Activated CD8-positive, alpha-beta T cell treated with anti-CD3 and anti-CD28 coated beads for 36 hours (primary cell): ENCODE measurements at places on chromosomes 2 and 18.

DNA sequence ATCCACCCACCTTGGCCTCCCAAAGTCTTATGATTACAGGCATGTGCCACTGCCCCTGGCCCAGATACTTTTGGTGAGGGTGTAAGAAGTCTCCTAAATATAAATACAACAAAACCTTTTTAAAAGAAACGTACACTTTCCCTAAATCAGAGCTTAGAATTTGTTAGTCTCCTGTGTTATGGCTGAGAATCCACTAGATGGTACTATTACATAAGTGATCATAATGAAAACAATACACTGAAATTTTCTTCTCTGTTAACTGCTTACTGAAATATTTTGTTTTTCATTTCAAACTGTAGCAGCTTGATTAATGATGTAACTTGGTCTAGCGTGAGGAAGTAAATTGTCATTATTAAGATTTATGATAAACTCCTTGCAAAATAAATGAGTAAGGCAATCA is 74.8 kb upstream of the FAM98A start:
- DNase-seq, result no peak

GRCh38 chr2:54609647-54610046 is 113.8 kb upstream of the EML6 start:
- no peak for DNase-seq

- peak; percentile 81 for DNase-seq
Observed at GRCh38 chr18:62526098-62527025, 3.5 kb downstream of the ZCCHC2 start.

DNA sequence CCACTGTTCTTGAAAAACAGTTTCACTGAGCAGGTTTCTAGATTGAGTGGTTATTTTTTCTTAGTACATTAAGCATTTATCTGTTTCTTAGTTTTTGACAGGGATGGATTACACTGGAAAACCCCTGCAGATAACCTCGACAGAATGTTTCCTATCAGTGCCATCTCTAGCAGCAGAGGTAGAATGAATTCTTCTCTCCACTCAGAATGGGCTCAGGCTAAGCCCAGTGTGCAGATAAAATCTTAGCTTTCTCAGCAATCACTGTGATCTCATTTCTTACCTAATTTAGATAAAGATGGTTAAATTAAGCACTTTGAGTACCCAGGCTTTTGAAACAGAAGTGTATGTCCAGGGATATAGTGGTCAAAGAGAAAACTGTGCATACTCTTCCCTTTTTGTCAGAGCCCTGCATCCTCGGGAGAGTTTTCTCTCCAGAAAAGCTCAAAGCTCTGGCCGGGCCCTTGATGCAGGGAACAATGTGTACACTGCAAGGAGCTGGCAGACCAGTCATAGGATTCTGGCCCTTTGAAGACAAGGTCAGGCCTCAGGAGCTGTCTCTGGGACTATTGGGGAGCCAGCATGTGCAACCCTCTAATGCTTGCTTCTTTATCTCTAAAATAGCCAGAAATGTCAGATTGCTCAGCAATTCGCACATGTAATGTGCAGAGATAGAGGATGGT is 10.6 kb upstream of the AKAIN1 start:
- DNase-seq, result no peak

DNA sequence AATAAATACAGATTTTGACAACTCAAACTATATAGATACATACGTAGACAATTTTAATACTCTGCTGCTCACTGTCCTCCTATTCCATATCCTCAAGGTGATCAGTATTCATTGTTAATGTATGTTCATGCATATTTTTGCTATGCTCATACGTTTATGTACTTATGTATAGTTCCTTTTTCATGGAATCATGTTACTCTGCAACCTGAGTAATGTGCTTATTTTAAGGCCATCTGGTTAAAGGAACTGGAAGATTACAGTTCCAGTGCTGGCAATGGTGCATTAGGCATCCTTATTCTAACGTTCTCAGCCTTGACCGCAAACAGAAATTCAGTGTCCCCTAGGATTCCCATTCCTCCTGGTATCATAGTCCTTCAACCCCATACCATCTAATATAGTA is 385.0 kb upstream of the TNP1 start:
- no peak for DNase-seq

DNA sequence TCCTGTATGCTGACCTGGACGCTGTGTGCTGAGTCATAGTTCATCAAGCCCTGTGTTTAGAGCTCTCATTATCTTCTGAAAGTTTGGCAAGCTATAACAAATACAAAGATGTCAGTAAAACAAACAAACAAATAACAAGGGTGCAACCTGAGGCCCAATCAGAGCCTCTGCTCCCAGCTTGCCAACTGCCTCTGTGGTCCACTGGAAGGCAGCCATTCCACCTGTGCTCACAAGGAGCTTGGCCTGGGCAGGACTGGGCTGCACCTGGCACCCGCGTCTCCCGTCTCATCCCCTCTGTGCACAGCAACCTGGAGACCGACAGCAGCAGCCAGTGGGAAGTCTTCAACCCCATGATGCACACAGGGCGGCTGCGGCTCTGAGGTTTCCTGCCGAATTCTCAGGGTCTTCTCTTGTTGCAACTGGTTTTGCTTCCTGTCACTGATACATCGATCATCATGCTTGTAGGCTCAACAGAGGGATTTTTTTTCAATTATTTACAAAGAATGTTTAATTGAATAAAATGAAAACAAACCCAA is 97.8 kb downstream of the TMEM18 start:
- DNase-seq, result no peak

DNA sequence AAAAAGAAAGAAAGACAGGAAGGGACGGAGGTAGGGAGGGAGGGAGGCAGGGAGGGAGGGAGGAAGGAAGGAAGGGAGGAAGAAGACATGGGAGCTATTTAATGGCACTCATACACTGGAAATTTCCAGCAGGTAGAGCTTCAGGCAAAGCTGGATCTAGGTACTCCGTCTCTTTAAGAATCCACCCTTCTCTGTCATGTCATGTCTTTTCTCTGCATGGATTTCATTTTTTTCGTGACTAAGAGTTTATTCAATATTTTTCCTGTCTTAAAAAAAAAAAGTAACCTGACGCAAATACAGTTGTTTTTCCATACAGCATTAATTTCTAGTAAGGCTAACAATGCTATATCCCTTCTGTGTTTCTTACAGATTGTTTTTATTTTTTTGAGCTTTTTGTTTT is 56.3 kb upstream of the MCFD2 start:
- no peak for DNase-seq

DNA sequence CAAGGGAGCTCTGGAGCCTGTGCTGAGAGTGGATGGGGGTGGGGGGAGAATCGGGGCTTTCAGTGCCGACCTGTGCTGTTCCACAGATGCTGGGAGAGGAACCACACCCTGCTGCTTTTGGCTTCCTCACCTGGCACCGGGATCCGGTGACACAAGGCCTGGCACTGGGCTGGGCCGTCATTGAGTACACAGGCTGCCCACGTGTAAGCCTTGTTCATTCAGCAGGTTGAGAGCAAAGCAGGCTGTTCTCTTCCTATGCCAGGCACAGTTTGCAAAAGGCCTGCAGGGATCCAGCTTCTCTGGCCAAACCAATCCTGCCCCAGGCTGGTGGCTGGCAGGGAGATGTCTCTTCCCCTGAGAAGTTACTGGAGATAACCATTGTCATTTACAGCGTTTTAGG is 17.1 kb downstream of the TRIB2 start:
- DNase-seq, result no peak

- DNase-seq, result no peak
Observed at GRCh38 chr18:56393870-56394269, 244.5 kb downstream of the TXNL1 start.

DNA sequence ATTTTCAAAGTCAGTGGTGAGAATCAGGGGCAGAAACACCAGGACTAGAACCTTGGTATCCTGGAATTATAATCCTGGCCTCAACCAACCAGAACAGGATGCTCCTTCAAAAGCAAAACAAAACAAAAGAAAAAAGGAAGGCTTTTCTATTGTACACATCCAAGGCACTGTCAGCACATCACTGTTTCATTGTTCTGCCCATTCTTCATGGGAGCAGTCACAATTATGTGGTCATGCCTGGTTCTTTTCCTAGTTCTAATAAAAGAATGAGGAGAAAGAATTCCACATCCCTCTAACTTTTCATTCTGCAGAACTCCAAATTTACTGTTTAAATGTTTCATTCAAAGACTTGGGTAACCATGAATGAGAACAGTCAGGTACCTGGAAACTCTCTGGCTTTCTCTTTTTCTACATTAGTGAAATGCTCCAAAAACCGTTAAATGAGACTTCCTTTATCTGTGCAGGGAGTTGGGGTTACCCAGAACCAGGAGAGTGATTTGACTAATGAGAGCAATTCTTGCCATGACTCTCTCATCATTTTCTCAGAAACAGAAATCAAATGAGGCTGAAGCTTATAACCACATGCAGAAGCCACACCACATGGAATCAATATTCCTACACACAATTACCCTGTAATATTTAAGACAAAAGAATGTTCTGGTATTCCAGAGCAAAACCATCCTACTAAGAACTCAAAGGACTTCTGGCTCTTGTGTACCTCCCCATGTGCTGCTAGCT is 110.9 kb upstream of the CCDC150 start:
- DNase-seq, result no peak

DNA sequence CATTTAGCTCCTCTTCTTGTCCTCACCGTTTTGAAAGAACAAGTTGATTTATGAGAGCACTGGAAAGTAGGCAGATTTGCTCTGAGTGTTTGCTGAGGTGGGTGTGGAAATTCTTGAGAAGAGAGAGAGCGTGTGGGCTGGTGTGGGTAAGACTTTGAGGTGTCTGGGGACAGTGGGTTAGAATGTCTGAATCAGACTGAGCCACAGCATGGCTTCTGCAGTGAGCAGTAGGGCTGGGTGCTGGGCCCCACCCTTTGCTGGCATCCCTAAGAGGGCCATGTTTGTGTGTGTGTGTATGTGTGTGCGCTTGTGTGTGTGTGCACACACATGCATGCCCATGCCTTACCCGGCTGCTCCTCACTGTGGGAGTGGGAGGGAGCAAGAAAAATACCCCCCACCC is 63.7 kb downstream of the COPS8 start:
- peak; percentile 72 for DNase-seq

- DNase-seq, result no peak
Observed at GRCh38 chr2:202149155-202149762, 76.2 kb downstream of the KIAA2012 start.

- no peak for DNase-seq
Observed at GRCh38 chr18:49933530-49934128, 120.3 kb upstream of the ACAA2 start.

DNA sequence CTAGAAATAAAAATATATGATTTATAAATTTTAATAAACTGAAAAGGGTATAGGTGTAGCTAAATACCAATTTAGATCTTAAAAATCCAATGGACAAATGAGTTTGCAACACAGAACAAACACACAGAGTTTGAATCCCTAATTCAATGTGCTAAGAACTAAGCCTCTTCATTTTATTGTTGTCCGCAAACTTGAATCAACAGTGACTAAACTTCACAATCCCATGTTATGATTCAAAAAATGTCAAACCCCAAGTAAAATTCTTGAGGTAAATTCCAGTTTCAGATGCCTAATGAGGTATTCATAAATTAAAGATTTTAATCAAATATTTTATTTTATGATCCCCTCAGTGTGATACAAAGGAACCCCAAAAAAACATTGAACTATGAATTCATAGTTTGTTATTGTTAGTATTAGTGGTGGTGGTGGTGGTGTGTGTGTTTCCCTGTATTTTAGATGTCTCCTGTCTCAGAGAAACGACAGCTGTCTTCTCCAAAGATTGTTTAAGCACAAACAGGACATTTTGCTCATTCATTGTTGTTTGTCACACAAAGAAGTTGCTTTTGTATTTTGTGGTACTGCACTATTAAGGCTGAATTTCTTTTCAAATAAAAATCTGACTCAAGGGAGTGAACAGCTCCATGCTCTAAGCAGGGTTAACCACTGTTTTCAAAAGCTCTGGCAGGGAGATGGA is 259.8 kb downstream of the OSR1 start:
- no peak for DNase-seq

- DNase-seq, result no peak
Observed at GRCh38 chr18:50992351-50992762, 24.5 kb downstream of the ELAC1 start.

- DNase-seq, result no peak
Observed at GRCh38 chr2:233456934-233457333, 102.6 kb downstream of the DGKD start.

GRCh38 chr18:21741562-21742314 is 1.1 kb downstream of the MIB1 start:
- DNase-seq, result peak; percentile 45

- no peak for DNase-seq
Observed at GRCh38 chr2:31227711-31228125, 6.2 kb upstream of the EHD3 start.

- no peak for DNase-seq
Observed at GRCh38 chr18:39299152-39299551, 1733.6 kb upstream of the CELF4 start.

- no peak for DNase-seq
Observed at GRCh38 chr2:45983213-45983612, 314.0 kb upstream of the EPAS1 start.

- DNase-seq, result no peak
Observed at GRCh38 chr2:85893428-85894258, 4.9 kb upstream of the ST3GAL5 start.

DNA sequence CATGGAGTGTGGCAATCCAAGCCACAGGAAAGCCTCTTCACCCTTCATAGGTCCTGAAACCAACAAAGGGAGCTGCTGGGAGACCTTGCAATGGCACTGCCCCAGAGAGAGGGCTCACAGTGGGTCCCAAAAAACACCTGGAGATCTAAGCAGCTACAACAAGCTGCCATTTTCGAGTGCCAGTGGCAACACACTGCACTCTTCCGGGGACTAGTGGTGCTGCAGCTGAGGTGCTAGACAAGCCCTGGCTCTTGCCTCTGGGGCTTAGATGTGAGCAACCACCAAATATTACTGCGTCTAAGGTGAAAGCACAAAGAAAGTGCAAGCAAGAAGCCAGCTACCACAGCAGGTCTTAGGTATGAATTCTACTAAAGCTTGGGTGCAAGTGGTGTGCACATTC is 192.9 kb downstream of the NOL4 start:
- no peak for DNase-seq

DNA sequence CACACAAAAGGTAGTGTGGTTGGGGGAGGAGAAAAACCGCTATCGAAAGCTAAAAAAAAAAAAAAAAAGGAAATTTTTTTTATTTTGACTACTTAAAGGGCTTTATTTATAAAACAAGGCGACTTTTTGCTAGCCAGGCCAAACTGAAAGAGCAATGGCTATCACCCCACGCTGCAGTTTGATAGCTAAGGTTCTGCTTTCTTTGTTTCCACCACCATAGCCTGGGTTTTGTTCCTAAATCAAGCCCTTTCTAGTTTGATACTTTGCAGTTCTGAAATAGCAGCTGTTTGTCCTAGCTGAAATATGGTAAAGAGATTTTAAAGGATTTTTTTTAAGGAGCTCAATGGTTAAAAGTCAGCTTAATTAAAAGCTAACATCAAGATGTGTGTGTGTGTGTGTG is 67.4 kb upstream of the ABCA12 start:
- DNase-seq, result no peak

GRCh38 chr2:64655873-64656272 is 2.2 kb upstream of the SERTAD2 start:
- peak; percentile 58 for DNase-seq
